ENCODE measurements at places on chromosomes 1 and 21.

- DNase-seq, result peak; percentile 66
These were observed 46.7 kb downstream of the GALNT2 start for GRCh38 chr1:230113593-230114236.

DNA sequence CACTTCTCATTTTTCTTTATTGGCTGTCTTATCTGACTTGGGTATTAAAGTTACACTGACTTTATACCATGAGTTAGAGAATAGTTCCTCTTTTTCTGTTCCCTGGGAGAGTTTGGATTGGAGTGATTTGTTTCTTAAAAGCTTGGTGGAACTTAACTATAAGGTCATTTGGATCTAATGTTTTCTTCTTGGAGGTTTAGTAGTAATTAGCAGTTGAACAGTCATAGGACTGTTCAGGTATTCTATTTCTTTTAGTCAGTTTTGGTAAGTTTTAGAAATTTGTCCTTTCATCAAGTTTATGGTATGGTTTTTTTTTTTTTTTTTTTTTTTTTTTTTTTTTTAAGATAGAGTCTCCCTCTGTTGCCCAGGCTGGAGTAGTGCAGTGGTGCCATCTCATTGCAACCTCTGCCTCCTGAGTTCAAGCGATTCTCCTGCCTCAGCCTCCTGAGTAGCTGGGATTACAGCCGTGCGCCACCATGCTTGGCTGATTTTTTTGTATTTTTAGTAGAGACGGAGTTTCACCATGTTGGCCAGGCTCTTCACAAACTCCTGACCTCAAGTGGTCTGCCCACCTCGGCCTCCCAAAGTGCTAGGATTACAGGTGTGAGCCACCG is 6.3 kb downstream of the TTC3 start:
- DNase-seq, result no peak

GRCh38 chr1:93296555-93297154 is 49.1 kb upstream of the DR1 start:
- no peak for DNase-seq

DNA sequence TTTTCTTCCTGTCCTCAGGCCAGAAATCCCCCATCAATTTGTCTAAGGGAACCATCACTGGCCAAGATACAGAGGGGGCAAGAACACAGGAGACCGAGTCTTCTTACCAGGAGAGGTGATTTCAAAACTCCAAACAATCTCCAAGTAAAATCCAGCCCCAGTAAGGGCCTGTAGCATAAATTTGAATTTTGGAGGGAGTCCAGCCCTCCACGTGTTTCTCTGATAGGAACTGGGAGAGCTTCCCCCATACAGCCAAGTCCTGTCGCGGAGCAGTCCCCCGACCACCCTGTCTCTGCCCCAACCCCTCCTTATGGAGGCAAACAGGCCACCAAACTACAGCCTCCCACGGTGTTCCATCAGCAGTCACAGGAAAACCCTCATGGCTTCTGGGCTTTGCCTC is 32.4 kb upstream of the GPR157 start:
- DNase-seq, result no peak

DNA sequence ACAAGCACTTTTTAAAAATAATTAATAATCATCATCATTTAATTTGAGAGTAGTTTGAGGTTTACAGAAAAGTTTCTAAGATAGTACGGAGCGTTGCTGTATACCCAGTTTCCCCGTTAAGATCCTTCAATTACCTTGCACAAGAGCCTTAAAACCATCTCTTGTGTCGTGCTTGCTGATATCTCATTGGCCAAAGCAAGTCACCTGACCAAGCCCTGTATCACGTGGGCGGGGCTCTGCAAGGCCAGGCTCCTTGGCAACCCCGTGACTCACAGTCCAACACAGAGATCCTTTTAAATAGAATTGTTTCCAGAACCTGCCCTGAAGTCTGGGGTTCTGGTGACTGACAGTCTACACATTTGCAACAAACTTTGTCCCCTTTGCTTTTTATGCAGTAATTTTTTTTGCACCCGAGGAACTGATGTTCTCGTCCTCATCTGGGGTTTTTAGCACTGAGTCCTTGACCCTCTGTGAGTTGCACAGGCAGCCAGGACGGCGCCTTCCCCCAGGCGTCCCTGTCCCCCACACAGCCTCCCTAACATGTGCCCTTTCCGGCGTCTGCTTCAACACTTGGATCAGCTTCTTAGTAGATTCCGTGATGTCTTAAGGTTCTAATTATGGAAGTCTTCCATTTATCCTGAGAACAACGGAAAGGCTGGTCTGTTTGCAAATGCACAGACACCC is 183.3 kb upstream of the TMEM51 start:
- peak; percentile 95 for DNase-seq

GRCh38 chr1:152148981-152149380 is 10.0 kb downstream of the RPTN start:
- no peak for DNase-seq

- DNase-seq, result no peak
These were observed 198.5 kb downstream of the DYRK1A start for GRCh38 chr21:37564924-37565529.

- peak; percentile 62 for DNase-seq
These were observed 14.4 kb downstream of the SMYD3 start for GRCh38 chr1:246492611-246493245.

DNA sequence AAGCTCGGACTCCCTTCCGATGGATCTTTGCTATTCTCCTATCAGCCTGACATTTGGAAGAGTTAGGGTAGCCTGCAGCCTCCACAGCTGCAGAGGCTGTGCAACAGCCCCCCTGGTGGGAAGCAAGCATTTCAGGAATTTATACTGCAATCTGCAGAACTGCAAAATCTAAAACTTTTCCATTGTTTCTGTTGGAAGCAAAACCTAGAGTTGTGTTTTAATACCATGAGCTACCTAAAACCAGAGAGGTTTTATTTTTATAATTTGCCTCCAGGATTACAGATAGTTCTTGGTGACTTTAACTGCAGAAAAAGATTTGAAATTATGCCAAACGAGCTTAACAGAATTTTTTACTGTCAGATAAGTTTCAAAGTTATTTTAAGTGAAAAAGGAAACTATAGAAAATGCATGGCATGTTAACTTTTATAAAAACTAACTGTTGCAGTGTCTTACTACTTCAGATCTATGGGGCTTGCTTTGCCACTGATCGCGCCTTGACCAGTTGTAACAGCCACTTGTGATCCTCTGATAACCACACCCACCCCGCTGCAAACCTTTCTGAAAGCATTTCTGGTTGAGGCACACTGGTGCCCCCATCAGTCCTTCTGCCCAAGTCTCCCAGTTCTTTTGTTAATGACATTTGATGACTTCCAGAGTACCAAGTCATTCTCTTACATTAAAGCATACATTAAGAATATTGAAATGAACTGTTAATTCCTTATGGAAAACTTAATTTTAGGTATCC is 64.8 kb downstream of the PRDM2 start:
- DNase-seq, result no peak

DNA sequence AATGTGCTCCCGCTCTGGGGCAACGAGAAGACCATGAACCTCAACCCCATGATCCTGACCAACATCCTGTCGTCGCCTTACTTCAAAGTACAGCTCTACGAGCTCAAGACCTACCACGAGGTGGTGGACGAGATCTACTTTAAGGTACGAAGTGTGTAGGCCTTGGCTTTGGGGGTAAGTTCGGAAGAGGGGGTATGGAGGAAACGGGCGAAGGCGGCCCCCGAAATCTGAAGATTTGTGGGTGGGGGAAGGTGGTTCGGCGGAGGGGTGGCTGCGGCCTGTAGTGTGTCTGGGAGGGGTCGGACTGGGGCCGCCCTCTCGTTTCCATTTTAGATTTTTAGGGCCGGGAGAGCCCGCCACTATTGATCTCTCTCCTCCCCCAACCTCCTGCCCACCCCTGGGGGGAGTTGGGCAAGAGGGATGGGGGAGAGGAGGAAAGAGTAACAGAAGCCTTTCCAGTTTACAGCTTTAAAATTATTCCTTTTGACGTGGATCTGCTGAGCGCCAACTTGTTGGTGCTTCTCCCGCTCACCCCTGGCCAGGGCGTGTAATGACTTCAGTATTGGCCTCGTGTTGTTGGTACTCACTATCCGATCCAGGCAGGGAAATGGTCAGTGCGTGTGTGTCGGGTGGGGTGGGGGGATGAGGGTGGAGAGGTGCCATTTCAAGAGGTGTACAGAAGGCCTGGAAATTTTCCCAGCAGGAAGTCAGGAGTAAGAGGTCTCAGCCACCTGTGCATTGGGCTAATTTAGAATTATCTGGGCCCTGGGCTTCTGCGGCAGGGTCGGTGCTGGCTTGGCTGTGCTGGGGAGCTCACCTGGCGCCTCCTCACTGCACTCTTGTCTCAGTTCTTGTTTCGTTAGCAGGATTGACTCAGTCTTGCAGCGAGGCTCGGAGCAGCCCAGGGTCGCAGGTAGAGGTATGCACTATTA is 880 bp downstream of the PRPF38B start:
- peak; percentile 53 for DNase-seq

GRCh38 chr1:15849775-15850324 is 2.3 kb downstream of the SPEN start:
- no peak for DNase-seq

DNA sequence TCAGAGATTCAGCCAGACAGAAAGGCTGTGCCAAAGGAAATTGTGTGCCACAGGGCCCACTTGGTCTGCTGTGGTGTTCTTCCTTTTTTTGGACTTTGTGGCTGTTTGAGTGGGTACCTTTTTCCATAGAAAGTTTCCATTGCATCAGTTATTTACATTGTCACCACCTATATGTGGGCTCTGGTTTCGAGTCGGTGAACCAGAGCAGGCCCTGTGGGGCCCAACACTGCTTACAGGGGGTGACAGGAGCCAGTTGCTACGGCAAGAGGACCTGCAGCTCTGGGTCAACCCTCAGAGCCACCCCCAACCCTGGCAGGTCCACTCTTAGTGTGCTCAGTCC is 157.0 kb upstream of the EDN2 start:
- DNase-seq, result no peak

DNA sequence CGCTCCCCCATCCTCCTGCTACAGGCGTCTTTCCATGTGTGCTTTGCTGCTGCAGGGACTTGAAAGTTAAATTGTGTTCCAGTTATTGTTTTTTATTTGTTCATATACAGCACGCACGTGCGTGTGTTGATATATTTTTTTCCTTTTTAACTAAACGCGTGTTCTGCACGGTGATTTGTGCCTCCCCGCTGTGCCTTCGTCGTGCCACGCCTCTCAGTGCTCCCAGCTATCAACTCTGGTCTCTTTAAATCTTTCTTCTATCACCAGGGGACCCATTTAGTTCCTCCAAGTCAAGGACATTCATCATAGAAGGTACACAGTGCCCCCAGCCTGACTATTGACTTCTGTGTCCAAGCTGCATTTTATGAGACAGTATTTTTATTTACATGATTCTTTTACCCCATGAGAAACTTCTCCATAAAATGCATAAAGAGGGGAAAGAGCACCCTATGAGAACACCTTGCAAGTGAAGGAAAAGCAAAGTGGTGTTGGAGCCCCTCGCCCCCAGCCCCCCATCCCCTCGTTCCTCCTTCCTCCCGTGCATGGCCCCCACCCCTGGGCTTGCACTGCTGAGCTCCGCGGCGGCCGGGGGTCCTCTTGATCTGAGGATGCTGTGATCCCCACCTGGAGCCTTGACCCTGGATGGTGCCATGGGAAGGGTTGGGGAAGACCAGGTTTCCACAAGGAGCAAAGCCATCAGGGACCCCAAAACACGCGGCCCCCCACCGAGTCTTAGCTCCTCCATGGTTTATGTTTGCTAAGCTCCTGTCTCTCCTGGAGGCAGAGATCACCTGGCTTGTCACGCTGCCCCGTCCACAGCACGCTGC is 45.5 kb downstream of the KCNAB2 start:
- no peak for DNase-seq

- no peak for DNase-seq
These were observed 83.5 kb downstream of the SPAG17 start for GRCh38 chr1:118101515-118101844.

GRCh38 chr1:156281281-156281680 is 1.3 kb downstream of the SMG5 start:
- DNase-seq, result no peak

- DNase-seq, result no peak
These were observed 54.7 kb downstream of the MRPS6 start for GRCh38 chr21:34128124-34128523.

- no peak for DNase-seq
These were observed 19.0 kb downstream of the DPH5 start for GRCh38 chr1:101006553-101006952.

DNA sequence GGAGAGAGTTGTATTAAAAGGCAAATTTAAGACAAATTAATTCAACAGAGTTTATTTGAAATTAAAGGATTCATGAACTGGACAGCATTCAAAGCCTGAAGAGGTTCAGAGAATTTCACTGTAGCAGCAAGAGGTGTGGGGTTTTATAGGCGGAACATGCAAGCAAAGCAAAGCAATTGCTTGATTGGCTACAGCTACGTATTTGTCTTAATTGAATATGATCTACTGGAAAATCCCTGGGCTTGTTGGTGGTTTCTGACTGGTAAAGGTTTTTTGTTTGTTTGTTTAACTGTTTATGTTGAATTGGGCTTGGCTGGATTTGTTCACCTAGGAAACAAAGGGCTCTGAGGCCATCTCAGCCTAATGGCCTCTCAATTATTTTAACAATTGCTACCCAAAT is 61.5 kb downstream of the KCNK1 start:
- no peak for DNase-seq

GRCh38 chr1:233293556-233294446 is 1.7 kb downstream of the PCNX2 start:
- no peak for DNase-seq

DNA sequence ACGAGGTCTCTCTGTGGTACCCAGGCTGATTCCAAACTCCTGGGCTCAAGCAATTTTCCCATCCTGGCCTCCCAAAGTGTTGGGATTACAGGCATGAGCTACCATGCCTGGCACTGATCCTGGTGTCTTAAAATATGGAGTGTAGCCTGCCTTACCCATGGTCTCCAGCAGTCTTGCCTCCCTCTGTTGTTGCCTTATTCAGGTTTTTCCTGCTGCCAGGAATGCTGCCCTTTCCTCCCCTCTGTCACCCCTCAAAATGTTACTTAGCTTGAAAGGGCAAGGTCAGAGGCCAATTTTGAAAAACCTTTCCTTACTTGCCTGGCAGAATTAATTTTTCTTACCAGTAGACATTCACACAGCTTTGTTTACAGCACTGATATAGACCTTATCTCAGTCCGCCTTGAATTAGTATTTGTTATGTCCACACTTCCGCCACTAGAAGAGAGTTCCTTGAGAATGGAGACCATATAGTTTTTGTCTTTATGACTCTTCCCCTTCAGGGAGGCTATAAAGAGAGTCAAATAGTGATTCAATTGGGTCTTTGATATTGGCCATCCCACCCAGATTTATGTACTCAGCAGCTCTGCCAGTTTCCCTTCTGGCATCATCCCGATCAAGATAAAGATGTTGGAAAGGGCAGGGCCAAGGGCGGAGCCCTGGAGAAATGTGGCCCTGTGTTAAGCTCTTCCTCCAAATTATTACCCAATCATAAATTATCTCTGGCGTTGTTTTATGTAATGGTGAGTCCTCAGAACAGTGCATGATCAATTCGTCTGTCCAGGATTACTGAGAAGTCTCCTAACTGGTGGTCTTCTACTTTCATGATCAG is 38.8 kb downstream of the C1orf21 start:
- no peak for DNase-seq

GRCh38 chr1:160124705-160125478 is 9.3 kb downstream of the ATP1A2 start:
- peak; percentile 76 for DNase-seq

DNA sequence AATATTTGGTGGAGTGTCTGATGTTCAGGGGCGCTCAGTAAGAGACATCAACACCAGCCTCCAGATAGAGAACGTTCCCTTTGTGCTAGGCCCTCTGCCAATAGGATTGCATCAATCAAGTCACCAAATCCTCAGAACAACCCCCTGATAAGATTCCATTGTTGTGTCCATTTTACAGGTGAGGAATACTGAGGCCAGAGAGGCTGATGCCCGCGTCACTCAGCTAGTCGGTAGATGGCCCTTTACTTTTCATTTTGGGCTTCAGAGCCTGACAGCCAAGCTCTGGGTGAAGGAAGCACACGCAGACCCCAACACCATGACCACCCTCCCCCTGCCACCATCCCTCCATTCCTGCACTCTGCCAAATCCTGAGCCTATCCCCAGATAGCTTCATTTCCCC is 406.2 kb downstream of the PTPRU start:
- DNase-seq, result no peak

Measured in fibroblast of the conjunctiva (primary cell).